ENCODE measurements at places on chromosomes 6 and 20. TPM values are rescaled to one million over a fixed set of nuclear protein-coding genes. Genes with fewer than 3 reads are reported as not detected.

Gene TFAP2B
- total RNA-seq = not detected

Gene NOX3
- not detected for total RNA-seq

Gene OXT
- total RNA-seq = not detected

GRCh38 chr6:79985128-79985527 lies 19.3 kb upstream of the TTK start:
- no peak for DNase-seq

DNA sequence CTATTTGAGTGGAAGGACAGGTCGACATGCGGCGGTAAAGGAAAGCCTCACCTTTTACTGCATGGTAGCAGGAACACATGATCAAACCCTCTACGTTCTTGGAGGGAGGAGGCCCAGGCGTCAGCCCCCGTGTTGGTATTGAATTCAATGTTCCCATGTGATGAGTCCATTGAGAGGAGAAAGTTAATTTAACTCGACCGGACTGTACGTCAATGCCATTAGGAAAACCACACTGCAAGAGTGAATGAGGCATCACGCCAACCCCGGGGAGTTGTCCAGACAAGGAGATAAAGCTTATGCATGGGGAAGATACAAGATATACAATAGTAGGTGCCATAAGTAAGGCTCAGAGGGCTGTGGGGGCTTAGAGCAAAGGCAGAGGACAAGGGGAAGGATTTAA lies 213.9 kb upstream of the ECI2 start:
- no peak for DNase-seq

DNA sequence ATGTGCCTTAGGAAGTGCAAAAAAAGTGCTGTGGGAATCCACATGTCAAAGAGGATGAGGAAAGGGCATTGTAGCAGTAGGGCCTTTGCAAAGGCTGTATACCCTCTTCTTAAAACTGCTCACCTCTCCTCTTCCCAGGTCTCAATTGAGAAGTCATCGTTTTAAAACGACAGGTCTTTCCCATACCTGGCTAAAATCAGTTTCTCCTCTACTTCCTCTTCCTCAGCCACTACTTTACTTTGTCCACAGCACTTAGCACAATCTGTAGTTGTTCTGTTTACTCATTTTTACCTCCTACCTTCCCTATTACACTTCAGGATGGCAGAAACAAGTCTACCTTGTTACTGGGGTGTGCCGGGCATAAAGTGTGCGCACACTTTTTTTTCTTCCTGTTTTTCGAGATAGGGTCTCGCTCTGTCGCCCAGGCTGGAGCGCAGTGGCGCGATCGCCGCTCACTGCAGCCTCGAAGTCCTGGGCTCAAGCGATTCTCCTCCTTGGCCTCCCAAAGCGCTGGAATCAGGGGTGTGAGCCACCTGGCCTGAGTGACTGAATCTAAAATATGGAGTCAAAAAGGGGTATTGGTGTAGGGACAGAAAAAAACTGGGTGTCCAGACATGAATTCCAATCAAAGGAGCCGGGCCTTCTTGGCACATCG lies 9.8 kb upstream of the ELOVL5 start:
- DNase-seq = no peak

DNA sequence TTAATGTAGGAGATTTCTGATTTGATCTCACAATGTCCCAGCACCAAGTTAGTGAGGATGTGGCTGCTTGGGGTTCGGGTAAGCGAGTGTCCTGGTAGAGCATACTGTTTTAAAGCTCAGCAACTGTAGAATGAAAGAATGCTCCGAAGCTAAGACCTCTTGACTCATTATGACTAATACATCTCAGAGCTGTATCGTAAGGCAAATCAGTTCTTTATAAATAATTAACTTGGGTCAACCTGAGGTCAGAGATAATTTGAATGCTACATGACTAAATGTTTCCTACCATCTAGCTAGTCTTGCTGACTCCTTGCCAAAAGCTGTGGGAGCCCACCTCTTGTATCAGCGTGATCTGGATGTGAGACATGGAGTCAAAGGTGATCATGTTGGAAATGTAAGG lies 128.8 kb upstream of the PDE7B start:
- DNase-seq = no peak

DNA sequence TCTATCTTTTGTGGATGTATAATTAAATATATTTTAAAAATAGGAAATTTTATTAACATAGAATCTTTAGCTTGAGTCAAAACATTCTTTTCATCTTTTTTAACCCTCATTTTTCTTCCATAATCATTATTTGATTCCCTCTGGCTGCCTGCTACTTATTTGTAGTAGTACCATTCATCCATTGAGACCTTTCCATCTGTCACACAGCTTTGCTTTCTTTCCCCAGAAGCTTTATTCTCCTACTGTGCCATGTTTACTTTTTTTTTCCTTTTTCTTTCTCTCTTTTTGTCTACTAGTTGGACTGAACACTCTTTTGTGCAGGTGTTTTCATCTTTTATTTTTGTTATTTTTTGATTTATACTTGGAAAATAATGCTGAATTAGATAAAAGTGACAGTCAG lies 522.6 kb upstream of the MMS22L start:
- DNase-seq = no peak

DNA sequence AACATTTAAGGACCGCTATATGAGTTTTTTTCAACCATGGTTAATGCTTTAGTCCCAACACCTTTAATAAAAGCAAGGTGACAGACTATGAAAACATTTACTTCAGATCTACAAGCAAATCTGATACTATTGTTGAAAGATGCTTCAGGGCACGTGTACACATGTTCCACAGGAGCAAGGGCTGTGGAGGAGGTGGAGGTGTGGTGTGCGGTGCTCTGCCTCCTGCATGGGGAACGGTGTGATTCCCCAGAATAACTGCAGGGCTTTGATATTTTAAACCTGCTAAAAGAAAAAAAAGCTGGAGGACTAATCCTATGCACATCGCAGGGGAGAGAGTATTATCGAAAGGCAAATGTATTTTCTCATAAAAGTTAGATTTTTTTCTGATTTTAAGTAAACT lies 188.1 kb upstream of the CEP162 start:
- no peak for DNase-seq

GRCh38 chr6:117600008-117600743 lies 2.1 kb downstream of the GOPC start:
- DNase-seq = no peak

DNA sequence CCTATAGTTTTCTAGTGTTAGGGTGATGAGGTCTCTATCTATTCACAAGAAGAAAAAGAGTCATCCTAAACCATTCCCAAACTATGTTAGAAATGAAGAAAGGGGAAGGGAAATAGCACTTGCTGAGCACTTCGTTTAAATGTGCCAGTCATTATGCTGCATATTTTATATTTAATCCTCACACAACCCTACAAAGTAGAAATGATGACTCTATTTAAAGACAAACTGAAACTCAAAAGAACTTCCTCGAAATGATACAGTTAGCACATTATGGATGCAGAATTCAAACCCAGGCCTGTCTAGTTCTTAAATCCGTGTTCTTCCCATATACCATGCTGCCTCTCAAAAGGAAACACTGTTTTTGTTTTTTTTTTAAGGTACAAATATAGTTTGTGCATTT lies 174.6 kb downstream of the GMPR start:
- DNase-seq = no peak

DNA sequence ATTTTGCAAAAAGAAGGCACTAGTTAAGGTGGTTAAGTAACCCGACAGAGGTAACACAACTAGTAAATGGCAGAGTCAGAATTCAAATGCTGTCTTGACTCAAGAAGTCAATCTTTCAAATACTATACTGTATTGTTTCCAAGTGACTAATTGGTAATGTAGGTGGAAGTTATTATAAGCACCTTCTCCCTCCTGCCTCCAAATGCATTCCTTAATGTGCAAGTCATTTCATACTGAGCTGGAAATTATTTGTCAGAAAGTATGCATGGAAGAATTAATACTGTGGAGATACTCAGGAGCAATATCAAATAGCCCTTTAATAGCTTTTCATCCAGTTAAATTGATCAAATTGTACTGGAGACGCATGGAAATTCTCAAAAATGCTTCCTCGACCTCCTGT lies 579.1 kb downstream of the DOK5 start:
- no peak for DNase-seq

GRCh38 chr6:72905705-72906478 lies 284.0 kb downstream of the KCNQ5 start:
- no peak for DNase-seq

DNA sequence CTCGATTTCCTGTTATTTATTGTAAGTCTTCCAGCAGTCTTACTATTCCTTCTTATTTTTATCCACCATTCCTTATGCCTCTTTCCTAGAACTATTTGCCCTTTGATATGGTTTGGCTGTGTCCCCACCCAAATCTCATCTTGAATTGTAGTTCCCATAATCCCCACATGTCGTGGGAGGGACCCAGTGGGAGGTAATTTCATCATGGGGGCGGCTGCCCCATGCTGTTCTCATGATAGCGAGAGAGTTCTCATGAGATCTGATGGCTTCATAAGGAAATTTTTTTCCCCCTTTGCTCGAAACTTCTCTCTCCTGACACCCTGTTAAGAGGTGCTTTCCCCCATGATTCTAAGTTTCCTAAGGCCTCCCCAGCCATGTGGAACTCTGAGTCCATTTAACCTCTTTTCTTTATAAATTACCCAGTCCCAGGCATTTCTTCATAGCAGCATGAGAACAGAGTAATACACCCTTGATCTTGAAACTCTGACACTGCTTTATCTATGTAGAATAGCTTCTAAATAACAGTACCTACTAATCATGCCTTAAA lies 48.8 kb downstream of the PLN start:
- DNase-seq = no peak
